Stimulated activated CD8-positive, alpha-beta memory T cell treated with anti-CD3 and anti-CD28 coated beads, Interleukin-7, amount 100 ng/mL, for 1 hour (primary cell): ENCODE measurements at places on chromosomes 1 and 21.

GRCh38 chr1:62128745-62129144, 65.9 kb upstream of the L1TD1 start:
- DNase-seq, result no peak

- peak; percentile 81 for DNase-seq
These were observed at the start of gene DR1 for GRCh38 chr1:93345633-93346420. Gene DR1, plus strand, starts transcription at chr1:93345907. Its CDS starts 739 bp downstream, at chr1:93346646.

- no peak for DNase-seq
These were observed 538.8 kb downstream of the MATN1 start for GRCh38 chr1:30184393-30185141.

- DNase-seq, result no peak
These were observed 440.9 kb downstream of the PRDM2 start for GRCh38 chr1:14140831-14141401.

DNA sequence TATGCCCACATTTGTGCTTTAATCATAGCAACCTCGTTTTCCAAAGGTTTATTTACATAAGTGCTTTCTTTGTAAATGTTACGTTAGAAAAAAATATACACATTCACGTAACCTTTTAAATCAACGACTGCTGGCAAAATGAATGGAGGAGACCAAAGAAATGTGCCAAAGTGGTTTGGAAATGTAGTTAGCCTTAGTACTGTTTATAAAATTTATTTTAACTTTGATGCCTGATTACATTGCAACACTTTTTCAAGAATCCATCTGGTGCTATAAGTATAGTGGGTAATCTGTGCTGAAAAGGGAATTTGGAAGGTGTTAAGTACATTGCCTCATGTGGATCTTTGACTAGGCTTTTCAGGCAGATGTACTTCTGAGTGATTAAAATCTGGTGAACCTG, 108.9 kb downstream of the IFI44 start:
- no peak for DNase-seq

DNA sequence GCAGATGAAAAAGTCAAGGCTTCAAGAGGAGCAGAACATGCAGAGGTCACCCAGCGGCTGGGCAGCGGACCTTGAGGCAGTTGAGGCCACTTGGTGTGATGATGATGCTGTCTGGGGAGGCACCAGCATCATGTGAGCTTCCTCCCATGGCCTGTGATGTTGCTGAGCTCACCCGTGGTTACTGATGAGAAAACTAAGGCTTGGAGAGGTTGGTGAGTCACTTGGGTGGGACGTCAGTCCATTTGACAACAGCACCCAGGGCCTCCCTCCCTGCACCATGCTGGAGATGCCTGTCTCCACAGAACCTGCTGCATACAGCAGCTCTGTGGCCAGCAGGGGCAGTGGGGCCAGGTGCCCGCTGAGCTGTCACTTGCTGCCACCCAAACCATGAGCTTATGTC, 146.8 kb downstream of the NPHP4 start:
- no peak for DNase-seq
